ENCODE measurements at places on chromosomes 11 and 22.

DNA sequence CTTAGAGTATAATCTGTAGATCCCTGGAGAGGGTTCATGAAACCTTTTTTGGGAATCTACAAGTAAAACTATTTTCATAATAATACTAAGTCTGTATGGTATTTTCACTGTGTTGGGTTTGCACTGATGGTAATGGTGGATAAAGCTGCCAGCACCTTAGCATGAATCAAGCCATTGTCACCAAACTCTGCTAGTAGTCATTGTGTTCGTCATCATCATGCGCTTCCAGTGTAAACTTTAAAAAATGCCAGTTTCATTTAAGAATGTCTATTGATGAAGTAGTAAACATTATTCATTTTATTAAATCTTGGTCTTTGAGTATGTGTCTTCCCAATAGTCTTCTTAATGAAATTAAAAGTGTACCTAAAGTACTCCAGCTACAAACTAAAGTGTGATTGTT lies 15.0 kb downstream of the ALKBH3 start:
- no peak for DNase-seq

DNA sequence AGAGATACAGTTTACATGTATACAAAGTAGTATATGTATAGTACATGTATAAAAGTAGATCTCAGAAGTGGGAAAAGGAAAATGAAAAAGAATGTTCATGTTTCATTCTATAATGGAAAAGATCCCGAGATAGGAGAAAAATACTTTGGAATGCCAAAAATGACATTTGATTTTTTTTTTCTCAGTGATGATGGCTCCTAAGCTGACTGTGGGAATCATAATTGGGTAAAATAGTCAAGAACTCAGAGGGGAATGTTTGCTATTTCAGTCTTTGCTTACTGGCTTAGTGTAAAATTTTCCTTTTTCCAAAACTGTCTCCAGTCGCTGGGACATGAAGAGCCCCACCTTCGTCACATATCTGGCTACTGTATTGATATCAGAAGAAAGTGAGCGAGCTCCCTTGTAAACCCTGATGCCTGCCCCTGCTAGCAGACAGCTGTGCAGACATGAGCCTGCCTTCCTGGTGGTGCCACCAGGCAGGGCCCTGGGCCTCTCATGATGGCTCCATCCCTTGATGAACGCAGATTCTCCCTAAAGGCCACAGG lies 944.6 kb downstream of the NTM start:
- DNase-seq = no peak

- DNase-seq = no peak
These were observed 6.1 kb downstream of the MAPK1 start for GRCh38 chr22:21861264-21861848.

GRCh38 chr11:44765026-44765595 lies 38.3 kb downstream of the TSPAN18 start:
- DNase-seq = no peak

- peak; percentile 79 for DNase-seq
These were observed 25.4 kb upstream of the RRAS2 start for GRCh38 chr11:14384338-14384737.

DNA sequence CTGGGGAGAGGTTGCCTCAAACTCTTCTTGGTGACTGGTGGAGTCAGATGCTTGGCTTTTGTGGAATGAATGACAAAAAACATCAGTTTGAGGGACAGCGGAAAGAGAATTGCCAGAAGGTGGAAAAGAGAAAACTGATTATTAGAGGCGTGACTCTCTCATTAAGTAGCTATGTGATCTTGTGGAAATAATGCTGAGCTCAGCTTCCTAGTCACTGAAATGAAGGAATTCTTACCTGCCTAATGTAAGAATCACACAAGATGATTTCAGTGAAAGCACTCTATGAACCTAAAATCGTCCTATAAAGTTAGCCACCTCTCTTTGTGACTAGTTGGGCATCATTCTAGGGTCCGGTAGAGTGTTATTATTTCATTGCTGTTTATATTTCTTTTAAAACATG lies 498.8 kb downstream of the TMEM135 start:
- DNase-seq = no peak

- DNase-seq = no peak
These were observed 5.1 kb downstream of the SNU13 start for GRCh38 chr22:41683616-41684015.

- no peak for DNase-seq
These were observed 52.7 kb downstream of the PHF21B start for GRCh38 chr22:44956840-44957767.

GRCh38 chr11:27610946-27611345 lies 89.3 kb downstream of the BDNF start:
- DNase-seq = no peak

DNA sequence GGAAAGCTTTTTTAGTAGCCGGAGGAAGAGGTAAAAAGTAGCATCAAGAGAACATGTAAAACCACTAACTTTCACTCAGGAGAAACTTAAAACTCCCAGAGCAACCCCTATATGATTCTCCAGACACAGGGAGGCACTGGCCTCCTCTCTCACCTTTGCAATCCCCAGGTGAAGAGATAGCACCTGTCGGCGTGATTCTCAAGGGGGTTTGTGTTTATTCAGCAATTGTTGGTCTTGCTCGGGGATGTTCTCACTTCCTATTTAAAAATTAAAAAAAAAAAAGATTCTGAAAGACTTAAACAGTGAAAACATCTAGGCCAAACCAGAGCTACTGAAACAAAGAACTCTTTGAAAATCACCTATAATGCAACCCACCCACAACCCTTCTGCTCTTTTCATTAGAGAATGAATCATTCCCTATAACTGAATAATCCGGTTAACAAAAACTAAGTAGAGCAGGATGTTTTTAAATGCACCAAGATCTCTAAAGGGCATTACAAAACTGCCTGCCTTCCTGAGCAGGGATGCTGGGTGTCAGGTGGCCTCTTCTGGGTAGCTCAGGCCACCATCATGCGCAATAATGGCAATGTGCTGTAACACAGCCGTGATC lies 24.9 kb downstream of the DHCR7 start:
- no peak for DNase-seq

DNA sequence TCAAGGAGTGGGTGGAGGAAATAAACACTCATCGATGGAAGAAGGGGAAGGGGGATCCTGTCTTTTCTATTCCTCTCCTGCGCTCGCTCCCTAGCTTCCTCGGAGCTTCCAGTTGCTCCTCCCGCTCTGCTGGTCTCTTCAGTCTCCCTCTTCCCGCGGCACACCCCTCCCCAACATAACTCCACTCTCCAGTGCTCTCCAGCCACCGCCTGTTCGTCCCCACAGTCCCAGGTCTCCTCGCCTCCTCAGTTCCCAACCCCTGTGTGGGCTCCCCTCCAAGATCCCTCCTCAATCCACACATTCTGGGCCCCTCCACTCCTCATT lies 438 bp downstream of the ZW10 start:
- DNase-seq = no peak

DNA sequence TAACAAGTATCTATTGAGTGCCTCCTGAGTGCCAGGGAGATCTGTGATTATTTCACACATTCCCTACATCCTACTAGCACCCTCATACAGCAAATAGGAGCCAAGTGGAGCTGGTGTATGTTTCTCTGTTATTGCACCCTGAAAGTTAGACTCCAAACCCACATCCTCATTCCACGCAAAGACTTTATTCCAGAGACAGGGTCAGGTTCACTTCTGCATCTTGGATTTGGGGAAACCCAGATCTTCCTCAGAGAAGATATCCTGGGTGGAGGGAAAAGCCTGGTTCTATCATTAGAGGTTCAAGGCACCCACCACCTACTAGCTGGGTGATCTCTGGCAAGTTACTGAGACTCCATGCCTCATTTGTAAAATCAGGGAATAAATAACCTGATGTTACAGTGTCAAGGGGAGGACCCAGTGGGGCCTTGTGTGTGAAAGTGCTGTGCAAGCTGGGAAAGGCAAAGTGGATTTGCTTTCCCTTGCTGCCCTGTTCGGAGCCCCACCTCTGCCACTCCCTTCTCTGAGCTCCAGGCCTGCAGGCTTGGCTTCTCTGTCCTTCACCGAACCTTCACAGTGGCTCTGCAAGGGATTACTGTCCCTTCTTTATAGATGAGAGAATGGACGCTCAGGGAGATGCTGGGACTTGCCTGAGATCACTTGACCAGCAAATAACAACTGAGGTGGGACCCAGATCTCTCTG lies 991 bp upstream of the SLCO2B1 start:
- DNase-seq = no peak

DNA sequence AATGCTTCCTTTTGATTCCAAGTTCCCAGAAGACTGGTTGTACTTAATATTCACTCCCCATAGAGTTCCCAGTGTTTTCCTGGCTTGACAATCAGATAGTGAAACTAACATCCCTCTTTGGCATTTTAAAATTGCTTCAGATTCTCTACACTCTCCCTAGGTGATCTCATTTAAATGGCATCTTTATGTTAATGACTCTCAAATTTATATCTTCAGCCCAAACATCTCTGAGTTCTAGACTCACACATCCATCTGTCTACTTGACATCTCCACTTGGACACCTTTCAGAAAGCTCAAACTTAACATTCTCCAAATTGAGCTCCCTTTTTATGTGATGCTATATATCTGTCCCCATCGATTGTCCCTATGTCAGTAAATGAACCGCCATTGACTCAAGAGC lies 232.0 kb downstream of the NTM start:
- no peak for DNase-seq

- DNase-seq = no peak
These were observed 44.7 kb upstream of the SEPTIN5 start for GRCh38 chr22:19669570-19669969.

- DNase-seq = no peak
These were observed 704.0 kb downstream of the KCNA4 start for GRCh38 chr11:29312812-29313211.

- no peak for DNase-seq
These were observed 37.1 kb downstream of the KCNQ1OT1 start for GRCh38 chr11:2662430-2663299.

DNA sequence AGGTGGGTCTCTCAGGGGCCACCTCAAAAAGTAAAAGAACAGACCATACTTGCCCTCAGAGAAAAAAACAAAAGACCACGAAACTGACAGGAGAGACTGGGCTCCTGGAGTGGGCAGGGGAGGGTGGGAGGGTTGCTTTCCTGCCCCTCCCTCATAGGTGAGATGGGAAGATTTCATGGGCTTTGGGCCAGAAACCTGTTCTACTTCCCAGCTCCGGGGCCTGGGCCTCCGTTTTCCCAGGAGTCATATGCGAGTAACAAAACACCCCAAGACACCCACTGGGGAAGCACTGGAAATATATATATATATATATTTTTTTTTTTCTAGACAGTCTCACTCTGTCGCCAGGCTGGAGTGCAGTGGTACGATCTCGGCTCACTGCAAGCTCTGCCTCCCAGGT lies 31.6 kb downstream of the TTLL1 start:
- no peak for DNase-seq

DNA sequence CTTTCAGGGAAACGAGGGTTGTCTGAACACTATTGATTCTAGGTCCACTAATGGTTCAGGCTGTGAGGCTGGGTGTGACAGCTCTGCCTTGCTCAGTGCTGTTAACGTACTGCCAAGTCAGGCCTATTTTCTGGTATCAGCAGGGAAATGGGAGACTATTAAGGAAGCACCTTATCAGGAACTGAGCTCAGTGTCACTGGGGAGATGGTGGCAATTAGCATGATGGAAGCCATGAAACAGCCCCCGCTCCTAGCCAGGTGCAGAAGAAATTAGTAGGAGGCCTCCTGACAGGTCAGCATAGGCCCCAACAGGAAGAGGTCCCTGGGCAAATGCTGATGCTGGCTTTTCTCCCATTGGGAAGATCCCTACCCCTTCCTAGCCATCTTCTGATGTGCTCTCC lies 42.6 kb upstream of the LMO2 start:
- no peak for DNase-seq

DNA sequence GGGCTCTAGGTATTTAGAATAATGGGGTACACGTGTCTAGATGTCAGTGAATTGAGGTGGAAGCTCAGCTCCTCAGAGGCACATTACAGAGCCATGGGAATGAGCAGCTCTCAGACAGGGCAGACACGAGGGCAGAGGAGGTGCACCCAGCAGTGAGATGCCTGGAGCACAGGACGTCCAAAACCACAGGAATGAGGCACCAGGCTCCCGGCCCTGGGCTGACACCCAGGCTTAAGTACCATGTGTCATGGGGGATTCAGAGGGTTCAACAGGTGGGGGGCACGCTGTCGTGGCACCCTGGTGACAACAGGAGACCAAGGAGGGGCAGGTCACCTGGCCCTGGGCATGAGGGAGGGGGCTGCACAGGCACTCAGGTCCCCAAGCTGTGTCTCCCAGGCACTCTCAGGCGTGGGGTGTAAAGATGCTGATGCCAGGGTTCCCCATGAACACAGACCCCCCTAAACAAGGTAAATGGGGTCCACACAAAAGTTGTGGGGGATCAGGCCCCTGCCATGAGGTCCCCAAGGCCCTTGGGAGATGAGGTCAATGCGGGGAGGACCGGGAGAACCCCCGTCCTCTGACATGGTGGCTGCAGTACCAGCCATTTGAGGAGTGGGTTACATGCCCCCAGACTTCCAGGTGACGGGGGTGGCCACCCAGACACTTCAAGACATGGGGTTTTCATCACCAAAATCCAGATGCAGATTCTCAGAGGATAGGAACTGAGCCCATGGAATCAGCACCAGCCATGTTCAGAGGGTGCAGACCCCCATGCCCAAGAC lies 5.6 kb upstream of the SYT8 start:
- no peak for DNase-seq

DNA sequence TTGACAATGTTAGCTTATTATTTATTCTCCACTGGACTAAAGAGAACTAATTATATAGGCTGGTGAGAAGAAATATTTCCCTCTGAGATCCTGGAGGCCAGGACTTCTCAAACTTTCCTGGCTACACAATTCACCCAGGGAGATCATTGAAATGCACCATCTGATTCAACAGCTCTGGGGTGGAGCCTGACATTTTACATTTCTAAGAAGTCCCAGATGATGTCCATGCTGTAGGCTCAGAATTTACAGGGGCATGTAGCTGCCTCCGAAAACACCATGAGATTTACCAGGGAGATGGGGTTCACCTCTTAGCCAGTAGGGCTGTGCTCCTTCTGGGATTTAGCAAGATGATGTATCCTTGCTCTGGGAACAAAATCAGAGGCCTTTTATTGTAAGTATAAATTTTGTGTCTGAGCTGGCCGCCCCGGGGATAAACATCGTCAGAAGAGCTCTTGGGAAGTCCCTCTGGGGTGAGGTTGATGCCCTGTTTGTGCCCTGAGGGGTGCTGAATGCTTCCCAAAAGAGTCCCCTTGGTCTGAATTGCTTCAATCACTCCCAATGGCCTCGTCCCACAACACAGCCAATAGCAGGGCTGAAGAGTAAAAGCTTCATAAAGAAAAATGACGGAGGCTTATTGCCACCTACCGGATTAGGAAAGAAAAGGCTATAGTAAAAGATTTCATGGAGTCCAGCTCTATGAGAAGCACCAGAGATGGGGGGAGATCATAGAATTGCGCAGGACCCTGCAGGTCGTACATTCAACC lies 33.4 kb upstream of the API5 start:
- no peak for DNase-seq

DNA sequence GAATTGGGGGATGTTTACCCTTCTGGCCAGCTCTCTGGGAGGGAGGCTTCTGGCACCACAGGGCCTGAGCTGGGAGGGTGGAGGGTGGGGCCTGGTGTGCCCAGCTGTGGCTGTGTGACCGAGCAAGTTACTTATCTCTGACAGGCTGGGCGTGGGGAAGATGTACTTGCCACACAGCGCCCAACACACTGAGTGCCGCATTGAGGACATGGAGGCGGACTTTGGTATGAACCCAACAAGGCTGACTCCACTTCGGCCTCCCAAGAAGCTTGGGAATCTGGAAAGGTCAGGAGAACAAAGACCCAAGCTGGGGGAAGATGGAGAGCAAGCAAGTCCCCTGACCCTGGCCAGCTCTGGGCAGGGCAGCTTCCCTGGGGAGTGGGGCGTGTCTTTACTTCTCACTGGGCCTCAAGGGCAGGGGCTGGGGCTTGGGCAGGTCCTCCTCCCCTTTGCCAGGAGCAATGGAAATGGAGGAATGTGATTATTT lies 2.4 kb upstream of the MGAT3 start:
- DNase-seq = no peak

All from AG09319 (cell line).